ENCODE measurements at places on chromosomes 11 and 22. TPM values are rescaled to one million over a fixed set of nuclear protein-coding genes. Genes with fewer than 3 reads are reported as not detected.

OTUB1 gene
- total RNA-seq, result 51.6 TPM

B4GALNT4 gene
- 37.0 TPM for total RNA-seq

CABP7 gene
- total RNA-seq, result not detected

MMP12 gene
- 0.17 TPM for total RNA-seq

TBX10 gene
- total RNA-seq, result not detected

CD3D gene
- total RNA-seq, result not detected

OR5A1 gene
- not detected for total RNA-seq

DNA sequence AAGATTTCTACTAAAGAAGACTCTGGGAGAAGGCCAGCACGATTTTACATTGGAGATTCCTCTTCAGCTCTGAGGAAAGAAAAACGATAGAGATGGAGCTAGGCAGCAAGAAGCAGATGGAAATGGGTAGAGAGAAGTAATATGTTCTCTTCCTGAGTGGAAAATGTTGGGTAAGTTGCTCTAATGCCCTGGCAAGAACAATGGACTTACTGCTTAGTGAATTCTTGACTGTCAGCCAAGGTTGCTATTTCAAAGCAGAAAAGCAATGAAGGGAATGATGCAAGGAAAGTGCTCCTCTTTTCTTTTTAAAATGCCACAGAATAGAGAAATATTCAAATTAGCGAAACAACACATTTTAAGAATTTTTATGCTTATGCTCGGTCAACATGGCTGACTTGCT lies 38.4 kb upstream of the CWF19L2 start:
- DNase-seq, result no peak

- DNase-seq, result no peak
Observed at GRCh38 chr11:2180347-2180746, 8.7 kb upstream of the TH start.

GRCh38 chr22:24153353-24153752 lies 27.9 kb upstream of the SUSD2 start:
- no peak for DNase-seq

DNA sequence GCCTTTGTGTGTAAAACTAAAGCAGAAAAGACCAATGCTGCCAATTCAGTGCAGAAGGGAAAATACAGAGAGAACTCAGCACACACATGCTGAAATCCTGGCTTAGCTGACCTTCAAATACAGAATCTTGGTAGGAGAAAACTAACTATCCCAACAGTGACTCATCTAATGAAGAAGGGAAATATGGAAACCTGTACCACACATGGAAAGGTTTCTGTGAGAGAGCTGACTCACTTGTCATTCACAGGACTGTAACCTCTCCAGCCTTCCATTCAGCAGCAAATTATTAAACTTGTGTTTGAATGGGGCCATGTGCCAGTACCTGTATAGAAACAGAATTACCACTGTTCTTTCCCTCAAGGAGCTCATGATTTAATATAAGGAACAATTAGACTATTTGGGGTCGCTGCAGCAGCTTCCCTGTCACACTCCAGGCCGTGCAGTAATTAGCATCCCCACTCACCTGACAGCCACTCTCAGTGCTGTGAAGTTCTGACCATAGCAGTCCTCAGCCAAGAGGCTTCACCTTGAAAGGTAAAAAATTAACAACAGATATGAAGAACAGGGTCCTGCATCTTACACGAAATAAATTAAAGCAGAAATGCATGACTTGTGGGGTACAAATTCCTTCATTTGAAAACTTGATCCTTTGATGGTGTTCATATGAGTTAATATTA lies 53.9 kb downstream of the MSANTD4 start:
- no peak for DNase-seq

DNA sequence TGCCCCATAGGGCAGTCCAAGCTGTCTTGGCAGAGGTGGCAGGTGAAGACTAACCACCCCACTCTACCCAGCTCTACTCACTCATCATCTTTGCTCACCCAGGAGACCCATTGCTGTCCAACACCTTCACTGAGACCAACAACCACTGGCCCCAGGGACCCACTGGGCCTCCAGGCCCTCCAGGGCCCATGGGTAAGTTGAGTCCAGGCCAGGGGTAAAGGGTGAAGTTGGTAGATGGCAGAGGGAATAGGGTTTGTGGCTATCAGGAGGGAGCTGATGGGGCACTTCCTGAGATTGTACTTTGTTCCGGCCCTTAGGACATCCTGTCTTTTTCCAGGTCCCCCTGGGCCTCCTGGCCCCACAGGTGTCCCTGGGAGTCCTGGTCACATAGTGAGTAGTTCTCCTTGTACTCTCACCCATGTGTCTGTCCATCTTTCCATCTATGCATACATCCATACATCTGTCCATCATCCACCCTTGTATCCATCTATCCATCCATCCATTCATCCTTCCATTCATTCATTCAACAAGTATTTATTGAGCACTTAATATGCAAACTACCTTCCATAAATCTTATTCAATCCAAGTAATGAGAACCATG lies 27.7 kb downstream of the EMID1 start:
- no peak for DNase-seq

DNA sequence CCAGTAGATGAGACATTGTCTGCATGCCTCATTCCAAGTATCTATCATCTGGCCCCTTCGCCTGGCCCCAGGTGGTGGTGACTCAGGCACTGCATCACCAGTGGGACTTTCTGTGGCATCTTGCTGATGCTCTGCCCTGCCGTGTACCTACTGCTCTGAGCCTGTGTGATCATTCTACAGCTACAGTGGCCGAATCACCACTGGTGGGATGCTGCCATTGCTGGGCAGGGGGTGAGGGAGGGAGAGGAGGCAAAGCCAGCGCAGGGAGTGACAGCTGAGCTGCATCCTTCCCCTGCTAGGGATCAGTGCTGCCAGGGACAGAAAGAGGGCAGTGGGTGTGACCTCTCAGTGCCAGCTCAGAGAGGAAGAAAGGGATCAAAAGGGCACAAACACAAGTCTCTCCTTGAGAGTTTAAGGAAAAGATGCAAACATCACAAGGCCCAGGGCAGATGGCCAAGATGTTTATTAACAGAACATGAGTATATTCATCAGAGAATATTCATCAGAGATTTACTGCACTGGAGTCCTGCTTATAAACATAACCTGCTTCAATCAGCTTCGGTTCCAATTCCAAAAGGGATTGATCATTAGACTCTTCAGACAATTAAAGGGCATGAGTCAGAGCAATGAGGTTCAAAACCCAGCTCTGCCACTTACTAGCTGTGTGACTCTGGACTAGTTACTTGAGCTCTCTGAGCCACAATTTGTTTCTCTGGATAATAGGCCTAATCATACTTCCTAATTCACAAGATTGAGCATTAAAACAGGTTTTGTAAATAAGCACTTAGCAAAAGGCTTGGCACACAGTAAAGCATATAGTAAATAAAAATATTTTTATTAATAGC lies 109.8 kb downstream of the NAT10 start:
- no peak for DNase-seq

DNA sequence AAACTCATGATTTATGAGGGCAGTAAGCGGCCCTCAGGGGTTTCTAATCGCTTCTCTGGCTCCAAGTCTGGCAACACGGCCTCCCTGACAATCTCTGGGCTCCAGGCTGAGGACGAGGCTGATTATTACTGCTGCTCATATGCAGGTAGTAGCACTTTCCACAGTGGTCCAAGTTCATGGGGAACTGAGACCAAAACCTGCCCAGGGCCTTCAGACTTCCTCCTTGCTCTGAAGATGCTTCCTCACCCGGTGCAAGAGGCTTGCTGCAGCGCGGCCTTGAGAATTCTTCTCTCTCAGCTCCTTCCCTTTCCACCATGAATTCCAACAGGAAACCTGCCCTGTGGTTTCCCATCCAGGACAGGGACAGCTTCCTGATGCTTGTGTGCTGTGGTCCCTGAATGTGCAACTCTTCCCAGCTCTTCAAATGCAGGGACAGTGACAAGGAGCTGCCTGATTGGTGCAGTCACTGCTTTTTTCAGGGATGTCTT lies 53.9 kb downstream of the GGTLC2 start:
- DNase-seq, result no peak

DNA sequence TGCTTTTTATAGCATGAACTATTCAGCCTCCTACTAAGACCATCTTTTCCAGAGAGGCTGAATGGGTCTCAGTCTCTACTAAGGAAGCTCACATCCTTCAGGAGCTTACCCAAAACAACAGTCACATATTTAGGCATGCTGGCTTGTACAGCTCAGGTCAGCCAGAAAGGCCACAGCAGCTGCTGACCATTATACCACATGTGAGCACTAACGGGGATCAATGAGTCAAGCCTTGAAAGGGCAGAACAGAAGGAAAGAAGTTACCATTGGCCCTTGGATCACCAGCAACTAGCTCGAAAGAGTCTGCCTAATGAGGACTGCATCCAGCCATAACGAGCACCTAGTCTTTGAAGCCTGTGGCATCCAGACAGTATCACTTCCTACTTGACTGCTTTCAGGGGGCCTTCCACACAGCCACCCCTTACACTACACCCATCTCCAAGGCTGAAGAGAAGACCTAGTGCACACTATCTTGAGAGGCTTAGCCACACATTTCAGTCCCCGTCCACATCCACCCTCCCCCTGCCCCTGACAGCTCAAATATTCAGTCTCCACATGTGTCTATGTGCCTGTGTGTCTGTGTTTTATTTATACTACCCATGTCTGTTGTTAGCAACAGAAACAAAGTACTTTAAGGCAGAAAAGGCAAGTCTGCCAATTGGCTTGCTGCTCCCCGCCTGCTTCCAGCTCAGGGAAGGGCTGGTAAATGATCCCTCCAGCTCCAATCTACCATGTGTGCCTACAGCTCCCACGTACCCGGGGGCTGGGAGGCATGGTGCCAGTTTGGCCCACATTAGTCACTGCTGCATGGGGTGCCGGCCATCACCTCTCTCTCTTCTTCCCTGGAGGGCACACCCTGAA lies 95.5 kb downstream of the RPL27A start:
- DNase-seq, result no peak

DNA sequence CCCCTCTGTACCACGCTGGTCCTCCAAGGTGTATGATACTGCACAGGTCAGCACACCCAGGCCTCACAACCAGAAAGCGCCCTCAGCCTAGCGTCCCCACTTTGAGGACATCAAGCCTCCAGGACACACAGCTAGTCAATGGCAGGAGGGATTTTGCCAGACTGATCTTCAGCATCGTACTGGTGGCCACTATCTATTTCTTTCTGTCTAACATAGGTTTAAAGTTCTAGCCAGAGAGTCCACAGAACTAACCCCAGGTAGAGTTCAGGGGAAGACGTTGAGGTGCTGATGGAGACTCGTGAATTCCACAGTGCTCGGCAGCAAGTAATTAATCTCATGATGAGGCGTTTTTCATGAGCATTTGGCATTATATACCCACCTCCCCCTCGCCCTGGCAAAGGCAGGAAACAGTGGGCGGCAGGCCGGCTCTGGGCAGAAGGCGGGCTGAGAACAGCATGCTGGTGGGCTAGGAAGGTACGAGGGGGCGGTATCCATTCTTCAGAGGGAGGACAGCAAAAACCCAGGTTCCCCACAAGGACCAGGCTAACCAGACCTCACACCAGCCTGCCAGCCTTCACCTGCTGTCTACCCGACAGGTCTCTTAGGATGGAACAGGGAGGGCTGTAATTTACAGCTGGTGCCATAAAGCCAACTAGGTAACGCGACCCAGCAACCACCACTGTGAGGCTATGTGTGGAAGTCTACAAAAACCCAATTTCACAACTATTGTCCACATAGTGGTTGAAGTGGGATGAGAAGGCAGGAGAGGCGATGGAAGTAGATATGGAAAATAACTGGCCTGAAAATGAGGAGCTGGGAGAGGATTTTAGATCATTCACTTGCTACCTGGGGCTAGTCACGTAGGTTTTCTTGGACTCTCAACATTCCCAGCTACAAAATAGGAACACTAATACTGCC lies 18.5 kb downstream of the MYH9 start:
- DNase-seq, result no peak

- DNase-seq, result no peak
Observed at GRCh38 chr11:120707098-120707497, 195.6 kb downstream of the GRIK4 start.

DNA sequence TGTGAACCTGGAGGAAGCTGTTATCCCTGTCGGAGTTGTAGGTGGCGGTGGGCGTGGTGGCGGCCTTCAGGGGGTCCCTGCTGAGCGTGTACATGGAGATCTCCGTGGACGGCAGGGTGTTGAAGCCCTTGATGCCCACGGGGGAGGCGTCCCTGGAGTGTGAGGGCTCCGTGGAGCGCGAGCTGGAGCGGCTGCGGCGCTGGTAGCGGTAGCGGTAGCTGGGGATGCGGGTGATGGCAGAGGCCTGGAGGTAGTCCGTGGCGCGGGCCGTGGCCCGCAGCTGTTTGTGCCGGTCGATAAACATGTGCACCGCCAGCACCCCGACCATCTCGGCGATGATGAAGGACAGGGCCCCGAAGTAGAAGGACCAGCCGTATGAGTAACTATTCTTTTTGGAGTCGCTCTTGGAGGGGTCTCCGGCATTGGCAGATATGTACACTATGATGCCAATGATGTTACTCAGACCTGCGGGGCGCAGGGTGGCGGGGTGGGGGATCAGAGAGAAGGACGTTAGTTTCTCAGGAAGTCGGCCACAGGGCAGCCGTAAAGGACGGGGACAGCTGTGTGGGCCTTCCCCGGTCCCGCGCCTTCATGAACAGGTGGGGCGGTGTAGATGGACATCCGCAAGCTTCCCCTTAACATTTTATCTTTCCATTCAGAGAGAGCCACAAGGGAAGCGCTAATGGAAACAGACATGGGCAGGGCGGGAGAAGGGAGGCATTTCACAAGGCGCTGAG lies 35.6 kb upstream of the EIF3D start:
- DNase-seq, result no peak

DNA sequence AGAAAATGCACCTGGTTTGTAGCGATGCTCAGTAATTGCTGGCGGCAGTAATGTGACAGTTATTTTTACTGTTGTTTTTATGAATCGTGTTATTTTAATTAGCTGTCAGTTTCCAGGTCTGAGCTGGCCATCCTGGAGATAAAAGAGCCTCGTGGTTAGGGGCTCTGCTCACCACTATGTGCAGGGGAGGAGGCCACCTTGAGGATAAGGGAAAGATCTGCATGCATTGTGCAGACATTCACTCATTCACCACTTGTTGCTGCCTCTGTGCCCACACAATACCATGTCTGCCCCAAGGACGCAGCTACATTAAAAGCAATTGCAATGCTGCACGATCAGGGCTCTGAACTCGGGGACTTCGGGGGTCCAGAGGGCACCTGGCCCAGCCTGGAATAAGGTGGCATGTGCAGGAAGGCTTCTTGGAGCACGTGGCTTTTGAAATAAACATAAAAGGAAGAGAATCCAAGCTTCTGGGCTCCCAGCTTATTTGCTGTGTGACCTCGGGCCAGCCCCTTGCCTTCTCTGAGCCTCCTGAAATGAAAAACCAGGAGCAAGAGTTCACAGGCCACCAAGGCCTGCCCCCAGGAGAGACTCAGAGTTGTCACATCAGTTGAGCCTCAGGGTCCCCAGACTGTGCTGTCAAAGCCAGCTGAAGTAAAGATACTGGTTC lies 44.7 kb upstream of the SHISAL1 start:
- no peak for DNase-seq

GRCh38 chr11:2982214-2982613 lies 9.9 kb downstream of the NAP1L4 start:
- no peak for DNase-seq

All from chondrocyte (in vitro differentiated cells).